ENCODE measurements at places on chromosomes 13 and 19.

- no peak for DNase-seq
Observed at GRCh38 chr13:36875431-36875830, 44.6 kb downstream of the SMAD9 start.

- no peak for DNase-seq
Observed at GRCh38 chr13:41326661-41327060, 15.6 kb downstream of the NAA16 start.

DNA sequence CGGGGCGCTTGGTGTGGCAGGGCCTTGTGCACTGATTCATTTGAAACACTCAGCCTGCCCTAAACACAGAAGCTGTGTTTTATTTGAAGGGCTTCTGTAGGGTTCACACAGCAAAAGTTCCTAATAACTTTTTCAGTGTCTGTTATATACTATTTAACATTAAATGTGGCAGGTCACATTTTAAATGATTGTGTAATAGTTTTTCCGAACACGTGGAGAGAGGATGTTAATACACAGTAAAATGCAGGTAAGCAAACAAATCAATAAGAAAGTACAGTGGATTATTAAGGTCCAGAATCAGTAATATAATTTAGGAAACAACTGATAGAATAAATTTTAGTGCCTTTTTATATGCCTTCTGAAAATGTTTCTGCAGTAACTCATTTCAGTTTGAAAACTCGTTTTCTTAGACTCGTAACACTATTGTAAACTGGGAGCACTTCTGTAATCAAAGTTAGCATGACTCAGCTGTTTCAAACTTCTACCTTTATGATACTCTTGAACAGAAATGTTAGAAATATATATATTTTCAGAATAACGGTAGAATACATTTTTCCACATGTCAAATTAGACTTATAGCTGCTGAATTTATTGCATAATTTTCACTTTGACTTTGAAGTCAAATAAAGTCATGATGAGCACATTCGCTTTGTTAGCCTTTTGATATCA is 70.1 kb downstream of the GGACT start:
- DNase-seq: no peak

DNA sequence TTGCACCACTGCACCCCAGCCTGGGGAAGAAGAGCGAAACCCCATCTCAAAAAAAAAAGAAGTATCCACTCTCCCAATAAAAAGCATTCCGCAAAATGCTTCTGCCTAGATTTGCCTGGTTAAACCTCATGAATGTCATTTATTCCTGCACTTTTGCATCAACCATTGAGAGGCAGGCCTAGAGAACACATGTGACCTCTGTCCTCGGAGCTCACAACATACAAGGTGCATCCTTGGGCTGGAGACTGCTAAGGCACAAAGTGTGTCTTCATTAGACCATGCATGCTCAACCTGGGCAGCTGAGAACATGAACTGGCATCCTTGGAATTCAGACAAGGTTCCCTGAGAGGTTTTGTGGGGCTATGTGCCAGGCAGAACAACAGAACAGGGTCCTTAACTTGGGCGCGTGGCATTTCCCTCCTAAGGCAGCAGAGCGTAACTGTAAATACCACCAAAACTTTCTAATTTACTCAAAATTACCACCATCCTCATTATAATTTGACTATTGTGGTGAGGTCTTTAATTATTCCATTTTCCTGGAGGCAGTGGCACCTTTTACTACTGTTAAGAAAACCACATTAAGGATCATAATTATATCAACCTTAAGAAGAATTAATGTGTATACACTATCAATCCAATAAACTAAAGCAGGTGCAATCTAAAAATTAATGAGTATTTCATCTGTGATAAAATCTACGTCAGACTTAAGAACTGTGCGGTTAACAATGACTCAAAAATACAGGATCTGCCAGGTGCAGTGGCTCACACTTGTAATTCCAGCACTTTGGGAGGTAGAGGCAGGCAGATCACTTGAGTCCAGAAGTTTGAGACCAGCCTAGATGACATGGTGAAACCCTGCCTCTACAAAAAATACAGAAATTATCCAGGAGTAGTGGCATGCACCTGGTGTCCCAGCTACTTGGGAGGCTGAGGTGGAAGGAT is 13.8 kb downstream of the RCBTB1 start:
- DNase-seq: no peak

- peak; percentile 81 for DNase-seq
Observed at GRCh38 chr19:43755256-43755801, 567 bp upstream of the SMG9 start.

DNA sequence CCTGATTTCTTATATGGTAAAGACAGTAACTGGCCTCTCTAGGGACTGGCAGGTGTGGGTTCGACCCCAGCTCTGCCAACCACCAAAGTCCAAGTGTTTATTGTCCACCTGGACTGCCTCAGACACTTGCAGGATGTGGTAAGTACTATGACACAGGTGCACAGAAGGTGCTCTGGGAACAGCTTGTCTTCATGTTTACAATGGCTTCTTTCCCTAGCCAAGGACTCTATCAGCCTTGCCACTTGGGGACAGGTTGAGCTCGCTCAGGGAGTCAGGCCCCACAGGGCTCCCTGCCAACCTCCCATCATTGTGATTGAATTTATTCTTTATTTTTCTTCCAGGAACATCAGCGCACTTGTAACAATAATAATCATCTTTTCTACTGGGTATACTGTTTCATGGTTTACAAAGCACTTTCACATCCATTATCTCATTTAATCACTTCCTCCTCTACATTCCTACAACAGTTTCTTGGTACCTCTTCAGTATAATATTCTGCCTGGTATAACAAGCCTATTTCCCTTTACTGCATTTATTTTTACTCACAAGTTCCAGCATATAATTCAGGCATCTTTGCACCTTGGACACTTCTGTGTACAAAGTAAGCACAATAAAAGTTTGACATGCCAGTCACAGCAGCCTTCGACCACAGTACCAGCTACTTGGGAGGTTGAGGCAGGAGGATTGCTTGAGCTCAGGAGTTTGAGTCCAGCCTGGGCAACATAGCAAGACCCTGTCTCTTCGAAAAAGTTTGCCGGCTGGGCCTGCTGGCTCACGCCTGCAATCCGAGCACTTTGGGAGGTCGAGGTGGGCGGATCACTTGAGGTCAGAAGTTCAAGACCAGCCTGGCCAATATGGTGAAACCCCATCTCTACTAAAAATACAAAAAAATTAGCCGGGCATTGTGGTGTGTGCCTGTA is 24.2 kb upstream of the GATAD2A start:
- DNase-seq: no peak

- DNase-seq: no peak
Observed at GRCh38 chr13:108226184-108226583, 8.0 kb downstream of the ABHD13 start.
